ENCODE measurements at places on chromosomes 13 and 19.

- DNase-seq: no peak
Measured at GRCh38 chr19:53903055-53903680, 5.9 kb upstream of the CACNG7 start.

DNA sequence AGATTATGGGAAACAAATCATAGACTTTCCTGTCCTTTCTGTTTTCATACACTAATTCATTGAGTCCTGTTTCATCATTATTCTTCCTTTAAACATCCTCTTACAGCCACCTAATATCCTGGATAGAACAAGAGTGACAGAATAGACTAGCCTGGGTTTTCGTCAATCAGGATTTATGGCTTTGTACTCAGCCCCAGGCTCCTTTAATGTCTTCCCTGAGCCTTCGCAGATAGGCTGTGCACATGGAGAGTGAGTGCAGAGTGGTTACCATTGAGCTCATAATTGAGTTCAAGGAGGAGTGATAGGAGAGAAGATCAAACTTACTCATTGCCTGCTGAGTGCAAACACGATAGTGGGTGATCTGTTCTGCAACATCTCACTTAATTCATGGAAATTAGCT lies 304.9 kb downstream of the TDRD3 start:
- DNase-seq: peak; percentile 18

DNA sequence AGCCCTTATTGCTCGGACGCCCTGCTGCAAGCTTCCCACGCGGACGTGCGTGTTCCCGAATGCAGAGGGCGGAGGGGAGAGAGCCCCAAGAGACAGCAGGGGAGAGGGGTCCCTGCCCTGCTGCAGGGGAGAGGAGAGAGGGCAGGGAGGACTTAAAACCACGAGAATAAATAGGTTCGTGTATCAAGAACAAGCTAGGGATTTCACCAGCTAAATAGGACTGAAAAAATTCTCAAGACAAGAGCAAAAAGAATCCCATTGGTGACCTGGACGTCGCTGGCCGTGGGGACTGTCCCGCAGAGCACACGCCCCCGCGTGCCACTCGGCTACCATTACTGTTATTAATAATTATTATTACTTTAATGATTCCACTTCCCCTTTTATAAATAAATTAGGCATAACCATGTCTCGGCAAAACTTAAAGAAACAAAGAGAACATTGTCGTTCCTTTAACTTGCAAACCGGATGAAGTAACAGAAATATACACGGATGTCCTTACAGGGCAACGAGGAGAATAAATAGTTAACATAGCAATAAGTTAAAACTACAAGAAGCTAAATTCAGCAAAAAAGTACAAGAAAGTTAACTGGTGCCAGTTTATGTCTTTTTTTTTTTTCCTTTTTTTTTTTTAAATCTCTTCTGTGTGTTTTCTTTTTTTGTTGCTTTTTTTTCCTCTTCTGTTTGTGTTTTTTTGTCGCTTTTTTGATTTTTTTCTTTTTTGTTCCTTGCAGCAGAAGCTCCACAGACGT lies 16.6 kb downstream of the PRKCSH start:
- no peak for DNase-seq

DNA sequence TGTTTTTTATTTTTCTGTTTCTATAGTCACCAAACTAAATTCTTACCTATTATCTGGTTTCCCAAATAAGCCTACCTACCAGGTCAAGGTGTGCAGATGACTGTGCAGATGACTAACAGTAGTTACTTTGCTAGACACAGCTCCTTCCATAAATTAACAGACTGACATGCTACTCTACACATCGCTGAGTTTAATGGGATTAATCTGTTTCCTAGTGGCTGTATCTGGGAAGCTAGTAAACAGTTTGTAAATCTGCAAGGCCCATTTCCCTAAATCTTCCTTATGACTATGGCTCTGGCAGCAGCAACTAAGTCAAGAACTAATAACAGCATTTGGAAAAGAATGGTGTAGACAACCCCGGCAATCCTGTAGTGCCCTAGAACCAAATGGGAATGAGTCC lies 27.9 kb downstream of the MIPEP start:
- DNase-seq: peak; percentile 94

DNA sequence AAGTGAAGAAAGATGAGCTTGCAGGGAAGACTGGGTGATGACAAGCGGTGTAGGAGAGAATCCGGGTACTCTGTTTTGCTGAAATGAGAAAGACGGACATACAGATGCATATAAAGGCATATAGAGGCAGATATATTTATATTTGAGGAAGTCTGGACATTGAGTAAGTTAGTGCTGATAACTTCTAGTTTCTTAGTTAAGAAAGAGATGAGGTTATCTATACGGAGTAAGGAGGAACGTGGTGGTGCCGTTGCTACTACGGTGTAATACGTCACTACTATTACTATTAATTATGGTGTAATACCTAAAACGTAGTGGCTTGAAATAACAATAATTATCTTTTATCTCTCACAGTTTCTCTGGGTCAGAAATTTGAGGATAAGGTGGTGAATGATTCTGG lies 9.8 kb upstream of the CPB2 start:
- no peak for DNase-seq

DNA sequence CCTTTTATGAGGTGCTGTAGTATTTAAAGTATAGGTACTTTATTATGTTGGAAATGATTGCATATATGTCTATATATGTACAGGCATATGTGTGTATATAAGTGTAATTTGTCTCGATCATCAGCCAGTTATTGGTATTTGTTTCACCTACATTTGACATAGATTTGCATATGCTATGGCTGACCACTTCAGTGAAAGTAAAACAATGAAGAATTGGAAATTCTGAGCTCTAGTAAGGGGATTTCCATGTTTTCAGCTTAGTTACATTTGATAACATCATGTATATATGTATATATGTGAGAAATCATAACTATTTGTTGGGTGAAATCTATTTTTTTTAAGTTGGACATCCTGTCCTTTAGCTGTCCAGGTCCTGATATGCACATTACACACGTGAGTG lies 1303.9 kb downstream of the EFNB2 start:
- no peak for DNase-seq

DNA sequence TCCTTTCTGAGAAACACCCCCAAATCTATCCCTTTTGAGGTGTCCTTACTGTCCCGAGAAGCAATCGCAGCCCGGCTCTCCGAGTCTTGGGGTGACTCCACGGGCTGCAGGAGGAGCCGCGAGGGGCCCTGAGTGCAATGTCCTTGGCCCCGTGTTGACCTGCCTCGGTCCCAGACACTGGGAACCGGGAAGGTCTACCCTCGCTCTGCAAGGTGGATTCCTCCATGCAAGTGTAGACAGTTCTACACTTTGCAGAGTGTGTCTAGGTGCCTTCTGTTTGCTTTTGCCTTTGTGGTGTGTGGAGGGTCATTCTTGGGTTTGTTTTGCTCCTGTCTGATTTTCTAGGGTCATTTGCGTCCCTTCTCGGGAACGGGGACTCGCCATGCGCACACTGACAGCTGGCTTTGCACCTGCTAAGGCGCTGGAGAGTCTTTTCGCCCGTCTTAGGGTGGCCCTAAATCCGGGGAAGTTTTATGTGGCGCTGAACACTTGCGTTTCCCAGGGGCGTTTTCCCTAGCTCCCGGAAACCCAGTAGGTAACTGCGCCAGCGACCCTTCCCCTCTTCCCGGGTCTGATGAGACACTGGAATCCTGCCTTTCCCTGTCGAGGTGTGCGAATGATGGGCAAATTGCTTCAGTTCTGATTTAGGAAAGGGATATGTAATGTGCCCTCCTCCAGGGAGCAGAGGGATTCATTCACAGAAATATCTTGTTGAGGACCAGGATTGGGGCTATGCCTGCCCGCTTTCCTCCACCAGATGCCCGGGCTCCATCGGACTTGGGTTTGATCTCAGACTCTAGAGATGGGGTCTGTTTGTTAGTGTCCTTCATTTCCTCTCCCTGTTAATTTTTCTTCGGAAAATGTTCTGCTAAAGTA lies 755 bp downstream of the SERTM1 start:
- DNase-seq: peak; percentile 29

DNA sequence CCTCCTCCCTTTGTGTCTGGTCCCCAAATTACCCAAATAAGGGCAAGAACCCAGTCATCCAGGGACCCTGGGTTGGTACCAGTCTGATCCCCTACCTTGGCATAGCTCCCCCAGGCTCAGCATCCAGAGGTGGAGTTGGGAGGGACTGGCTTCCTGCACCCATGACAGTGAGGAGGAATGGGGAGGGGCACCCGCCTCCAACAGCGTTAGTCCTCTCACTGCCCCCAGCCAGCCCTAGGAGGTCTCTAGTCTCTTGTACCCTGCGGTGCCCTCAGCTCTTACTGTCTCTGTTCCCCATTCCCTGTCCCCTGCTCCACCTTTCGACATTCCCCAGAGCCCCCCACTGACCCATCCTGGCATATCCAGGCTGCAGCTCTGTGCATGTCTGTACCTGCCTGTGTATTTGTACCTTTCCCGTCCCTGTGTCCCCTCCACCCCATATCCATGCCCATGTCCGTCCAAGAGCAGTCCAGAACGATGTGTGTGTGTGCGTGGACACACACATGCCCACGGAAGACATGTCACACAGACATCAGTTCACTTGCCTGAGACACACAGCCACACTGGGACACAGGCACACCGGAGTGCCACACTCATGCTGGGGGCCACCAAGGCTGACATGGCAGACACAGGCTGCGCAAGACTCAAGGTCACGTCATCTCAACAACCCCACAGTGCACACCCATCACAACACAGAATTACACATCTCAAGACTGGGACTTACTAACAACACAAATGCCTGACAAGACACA lies 17.8 kb downstream of the ERFL start:
- DNase-seq: no peak

DNA sequence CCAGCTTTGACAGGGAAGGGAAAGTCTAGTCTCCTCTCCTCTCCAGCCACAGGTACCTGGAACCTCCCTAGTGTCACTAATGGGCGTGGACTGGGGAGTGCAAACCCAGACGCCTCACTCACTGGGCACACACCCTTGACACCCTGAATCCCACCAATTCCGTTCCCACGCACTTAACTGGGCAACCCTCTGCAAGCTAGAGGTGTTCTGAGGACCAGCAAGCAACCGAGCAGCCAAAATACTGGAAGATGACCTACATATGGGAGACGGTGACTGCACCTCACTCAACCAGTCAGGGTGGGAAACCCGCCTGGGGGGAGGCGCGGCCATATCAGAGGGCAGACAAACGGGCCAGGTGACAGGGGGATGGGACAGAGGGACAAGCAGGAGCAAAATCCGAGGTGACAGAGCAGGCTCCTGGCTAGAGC lies 991 bp downstream of the ABHD17A start:
- DNase-seq: no peak

DNA sequence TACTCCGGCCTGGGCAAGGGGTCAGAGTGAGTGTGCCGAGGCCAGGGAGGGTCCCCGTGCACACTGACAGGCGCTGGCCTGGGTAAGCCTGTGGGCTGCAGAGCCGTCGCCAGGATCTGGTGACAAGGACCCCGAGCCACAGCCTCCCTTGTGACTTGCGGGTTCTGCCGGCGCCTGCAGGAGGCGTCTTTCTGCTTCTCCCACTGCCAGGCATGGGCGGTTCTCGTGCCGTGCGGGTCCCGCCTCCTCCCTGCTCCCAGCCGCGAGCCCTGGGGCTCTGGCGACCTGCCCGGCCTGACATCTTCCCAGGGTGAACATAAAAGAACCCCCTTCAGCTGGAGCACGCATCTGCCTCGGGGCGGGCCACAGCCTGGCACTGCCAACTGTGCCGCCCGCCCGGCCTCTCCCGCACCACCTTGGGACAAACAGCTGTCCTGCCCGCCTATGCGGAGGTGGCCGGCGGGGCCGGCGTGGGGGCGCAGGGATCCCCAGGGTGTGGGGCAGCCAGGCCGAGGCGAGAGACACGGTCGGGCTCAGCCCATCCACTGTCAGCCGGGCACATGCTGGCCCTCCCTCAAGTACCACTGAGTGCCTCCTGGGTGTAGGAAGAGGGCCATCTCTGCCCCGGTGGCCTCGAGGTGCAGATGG lies 1.5 kb upstream of the HCN2 start:
- DNase-seq: peak; percentile 77

All from NCI-H82 (cell line).